Activated T-helper 1 cell treated with Interleukin-2 at 50 U/mL for 16 hours (primary cell): ENCODE measurements at places on chromosomes 3 and 15.
A peak's percentile ranks its signal among the peaks of the same experiment; 100 is the strongest.

- no peak for DNase-seq
Observed at GRCh38 chr3:60973321-60973720, 277.9 kb downstream of the FHIT start.

DNA sequence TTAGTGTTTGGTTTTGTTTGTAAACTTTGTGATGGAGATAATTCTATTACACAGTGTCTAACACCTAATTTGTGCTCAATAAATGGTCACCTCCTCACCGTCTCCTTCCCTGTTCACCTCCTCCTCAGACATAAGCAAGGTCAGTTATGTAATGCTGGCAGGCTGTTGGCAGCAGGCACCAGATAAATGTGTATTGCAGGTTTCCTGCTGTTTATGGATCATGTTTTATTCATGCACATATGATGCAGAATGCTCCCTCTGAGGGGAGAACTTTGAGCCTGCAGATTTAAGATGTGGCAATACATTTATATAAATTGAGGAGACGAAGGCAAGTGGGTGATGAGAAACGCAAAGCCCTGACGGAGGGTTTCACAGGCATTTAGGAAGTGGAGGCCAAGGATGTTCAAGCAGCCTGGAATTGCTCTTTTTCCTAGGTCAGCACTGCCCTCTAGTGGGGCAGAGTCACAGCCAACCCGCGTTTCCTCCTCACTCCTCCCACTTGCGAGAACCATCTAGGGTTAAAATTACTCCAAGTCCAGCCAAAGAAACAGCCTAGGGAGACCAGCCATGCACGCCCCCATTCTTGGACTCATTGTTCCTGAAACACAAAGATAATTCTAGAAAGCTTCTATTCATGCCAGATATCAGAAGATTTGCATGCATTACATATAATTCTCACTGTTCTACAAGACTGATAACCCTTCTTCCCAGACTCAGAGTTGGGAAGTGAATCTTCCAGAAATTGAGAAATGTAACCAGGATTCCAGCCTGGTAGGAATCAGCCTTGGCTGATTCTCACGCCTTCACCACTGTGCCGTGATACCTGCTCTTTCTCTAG is 228.7 kb downstream of the SLCO3A1 start:
- no peak for DNase-seq

- no peak for DNase-seq
Observed at GRCh38 chr3:60920519-60920918, 330.7 kb downstream of the FHIT start.

- DNase-seq, result no peak
Observed at GRCh38 chr15:88302373-88302772, 45.8 kb upstream of the NTRK3 start.

DNA sequence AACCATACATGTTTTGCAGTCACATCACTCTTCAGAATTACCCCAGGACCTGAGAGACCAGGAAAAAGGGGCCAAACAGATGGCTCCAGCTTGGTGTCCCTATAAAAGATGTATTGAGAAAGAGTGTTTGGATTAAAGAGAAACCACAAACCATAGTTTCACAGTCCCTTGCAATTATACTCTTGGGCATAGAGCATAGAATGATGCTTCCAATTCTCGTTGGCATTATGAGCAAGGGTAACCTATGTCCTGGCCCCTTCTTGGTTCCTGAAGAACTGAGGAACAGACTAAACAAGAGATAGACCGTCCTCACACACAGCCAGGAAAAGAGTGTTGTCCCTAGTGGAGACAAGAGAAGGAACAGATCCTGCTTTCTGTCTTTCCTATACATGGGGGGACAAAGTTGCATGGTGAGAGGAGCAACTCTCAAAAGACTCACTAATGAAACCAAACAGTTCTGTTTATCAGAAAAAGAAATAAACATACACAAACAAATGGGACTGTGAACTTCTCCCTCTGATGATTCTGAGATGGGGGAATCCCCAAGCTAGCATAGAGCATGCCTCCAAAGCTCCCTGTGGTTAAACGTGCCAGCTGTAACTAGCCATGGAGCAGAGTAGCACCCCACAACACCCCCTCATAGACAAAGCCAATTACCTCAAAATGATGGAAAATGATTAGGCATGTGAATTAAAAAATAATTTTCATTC is 908.6 kb downstream of the NTRK3 start:
- DNase-seq, result no peak

GRCh38 chr3:187748050-187748481 is 2.8 kb upstream of the BCL6 start:
- DNase-seq, result peak; percentile 76

- no peak for DNase-seq
Observed at GRCh38 chr3:4615750-4616149, 122.6 kb downstream of the ITPR1 start.

GRCh38 chr3:13728487-13728886 is 151.4 kb downstream of the WNT7A start:
- no peak for DNase-seq

DNA sequence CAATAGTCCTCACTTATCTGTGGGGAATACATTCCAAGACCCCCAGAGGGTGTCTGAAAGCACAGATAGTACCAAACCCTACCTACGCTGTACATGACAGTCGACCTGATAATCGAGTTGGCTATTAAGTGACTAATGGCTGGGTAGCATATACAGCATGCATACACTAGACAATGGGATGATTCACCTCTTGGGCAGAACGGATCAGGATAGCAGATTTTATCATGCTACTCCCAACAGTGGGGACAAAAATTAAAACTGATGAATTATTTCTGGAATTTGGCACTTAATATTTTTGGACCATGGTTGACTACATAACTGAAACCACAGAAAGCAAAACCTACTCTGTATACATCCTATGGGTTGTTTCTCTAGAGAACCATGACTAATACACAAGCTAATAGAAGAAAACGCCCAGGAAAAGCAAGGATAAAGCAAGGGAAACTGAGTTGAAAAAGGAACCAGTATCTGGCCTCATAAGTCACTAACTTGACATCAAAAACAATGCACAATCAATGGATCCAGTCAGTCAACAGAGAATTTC is 15.5 kb downstream of the ATG3 start:
- DNase-seq, result no peak

DNA sequence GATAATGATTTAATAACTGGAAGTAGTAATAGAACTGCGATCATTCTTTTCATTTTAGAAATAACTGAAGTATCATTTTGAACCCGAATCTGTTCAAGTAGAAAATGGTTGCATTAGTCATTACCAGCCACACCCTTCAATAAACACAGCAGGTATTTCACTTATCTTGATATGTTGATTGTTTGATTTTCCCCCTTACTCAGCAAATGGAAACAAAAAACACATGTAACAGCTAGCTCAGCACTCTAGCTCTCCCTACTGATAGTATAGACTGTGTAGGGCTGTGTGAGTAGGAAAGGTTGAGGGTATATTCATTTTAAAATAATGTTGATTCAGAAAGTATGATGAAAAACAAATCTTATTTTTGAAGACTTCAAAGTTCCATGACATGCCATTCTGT is 1.1 kb upstream of the GPR149 start:
- no peak for DNase-seq

DNA sequence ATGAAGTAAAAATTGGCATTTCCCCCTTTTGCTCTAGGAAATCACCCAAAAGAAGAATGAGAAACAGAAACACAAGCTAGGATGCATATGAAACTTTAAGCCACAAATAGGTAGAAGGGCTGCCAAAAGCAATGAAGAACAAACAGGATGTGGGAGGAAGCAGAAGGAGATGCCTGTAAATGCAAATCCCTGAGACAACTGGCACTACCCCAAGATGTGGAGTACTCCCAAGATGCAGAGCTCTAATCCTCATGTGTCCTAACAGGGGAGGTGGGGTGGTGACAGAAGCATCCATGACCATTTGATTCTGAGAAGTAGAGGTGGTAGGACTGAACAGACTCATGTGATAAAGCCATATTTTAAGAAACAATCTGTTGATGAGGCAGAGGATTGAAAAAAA is 31.9 kb upstream of the ZNF280D start:
- DNase-seq, result no peak

DNA sequence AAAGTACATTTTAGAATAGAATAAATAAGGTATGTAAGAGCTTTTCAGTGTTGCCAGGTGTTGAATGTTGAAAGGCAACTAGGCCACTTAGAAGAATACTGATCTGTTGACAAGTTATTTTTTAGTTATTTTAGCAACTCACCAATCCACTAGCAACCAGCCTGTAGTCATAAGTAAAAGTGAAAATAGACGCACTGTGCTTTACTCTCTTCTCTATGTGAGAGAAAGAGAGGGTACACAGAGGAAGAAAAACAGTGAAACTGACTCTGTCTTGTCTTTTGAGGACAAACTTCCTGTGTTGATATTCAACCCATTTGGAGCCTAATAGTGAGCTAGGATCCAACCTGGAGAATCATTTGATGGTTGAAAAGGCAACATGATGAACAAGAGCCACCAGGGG is 327.1 kb upstream of the GOLIM4 start:
- no peak for DNase-seq

DNA sequence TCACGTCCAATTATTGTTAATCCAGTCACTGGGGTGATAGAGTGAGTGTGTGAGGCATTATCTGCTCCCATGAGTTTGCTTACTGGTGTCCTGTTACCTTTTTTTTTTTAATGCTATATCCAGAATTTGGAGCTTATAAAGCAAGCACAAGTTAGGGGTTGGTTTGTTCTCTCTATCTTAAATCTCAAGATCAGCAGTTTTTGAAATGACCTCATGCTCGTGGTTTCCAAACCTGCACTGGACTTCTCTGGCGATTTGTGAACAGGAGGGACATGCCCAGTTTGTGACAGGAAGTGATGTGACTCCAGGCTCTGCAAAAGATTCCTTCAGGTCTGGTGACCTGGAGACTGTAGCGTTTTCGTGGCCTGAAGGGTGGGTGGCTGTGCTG is 25.6 kb downstream of the XYLB start:
- no peak for DNase-seq

DNA sequence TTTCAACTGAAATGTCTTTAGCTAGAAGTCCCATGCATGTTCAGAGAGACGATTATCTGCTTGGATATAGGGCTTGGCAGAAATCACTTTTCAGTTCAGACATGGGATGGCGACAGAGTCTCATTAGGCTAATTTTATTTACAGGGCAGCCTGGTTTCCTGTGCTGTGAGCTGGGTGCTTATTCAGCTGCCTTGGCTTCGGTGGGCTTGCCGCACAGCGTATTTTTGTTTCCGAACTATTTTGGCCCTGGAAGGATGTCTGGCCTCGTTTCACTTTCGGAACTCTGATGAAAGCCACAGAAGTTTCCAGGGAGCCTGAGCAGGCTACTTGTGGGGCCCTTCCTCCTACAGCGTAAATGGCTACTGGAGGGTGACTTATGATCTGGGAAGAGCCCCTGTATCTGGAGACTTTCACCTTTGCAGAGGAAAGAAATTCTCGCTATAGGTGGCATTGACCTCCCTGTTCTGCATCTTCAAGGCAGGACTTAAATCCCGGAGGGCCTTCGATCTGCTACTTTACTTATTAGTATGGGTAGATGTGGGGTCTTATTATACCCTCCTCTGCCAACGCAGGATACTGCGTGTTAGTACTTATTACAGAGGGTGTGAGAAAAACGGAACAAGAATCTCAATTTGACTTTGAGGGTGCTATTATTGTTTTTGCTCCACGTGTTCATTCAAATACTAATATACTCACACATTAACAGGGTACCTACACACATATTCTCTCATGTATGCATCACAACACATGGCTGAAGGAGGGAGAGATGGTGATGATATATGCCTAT is 364.0 kb upstream of the RBMS3 start:
- no peak for DNase-seq

GRCh38 chr3:158084651-158085050 is 21.6 kb downstream of the SHOX2 start:
- no peak for DNase-seq

- DNase-seq, result no peak
Observed at GRCh38 chr3:161426758-161427157, 55.4 kb upstream of the SPTSSB start.

- DNase-seq, result peak; percentile 68
Observed at GRCh38 chr3:61251174-61251972, at the start of gene FHIT. Gene FHIT (minus strand): TSS chr3:61251452.

- DNase-seq, result no peak
Observed at GRCh38 chr3:57080171-57080570, 19.7 kb downstream of the SPATA12 start.

- DNase-seq, result no peak
Observed at GRCh38 chr3:143063018-143063417, 56.6 kb upstream of the CHST2 start.

DNA sequence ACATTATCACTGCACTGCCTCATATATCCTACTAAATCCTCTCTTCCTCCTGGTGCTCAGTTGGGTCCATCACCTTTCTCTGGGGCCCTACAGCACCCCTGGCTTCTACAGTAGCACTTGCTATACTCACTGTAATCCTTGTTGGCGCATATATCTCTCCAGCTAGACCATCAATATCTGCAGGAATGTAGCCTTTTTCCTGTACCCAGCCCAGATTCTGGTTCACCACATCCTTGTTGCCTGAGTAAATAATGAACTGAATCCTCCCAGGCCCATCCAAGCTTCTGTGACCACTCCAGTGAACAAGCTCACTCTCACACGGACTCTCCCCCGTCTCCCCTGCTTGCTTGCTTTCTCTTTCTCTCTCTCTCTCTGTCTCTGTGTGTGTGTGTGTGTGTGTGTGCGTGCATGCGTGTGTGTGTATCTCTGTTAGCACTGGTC is 62.5 kb upstream of the LIPC start:
- no peak for DNase-seq
